ENCODE measurements at places on chromosomes 2 and 18.

GRCh38 chr2:189076572-189076971 is 102.4 kb downstream of the COL3A1 start:
- no peak for DNase-seq

DNA sequence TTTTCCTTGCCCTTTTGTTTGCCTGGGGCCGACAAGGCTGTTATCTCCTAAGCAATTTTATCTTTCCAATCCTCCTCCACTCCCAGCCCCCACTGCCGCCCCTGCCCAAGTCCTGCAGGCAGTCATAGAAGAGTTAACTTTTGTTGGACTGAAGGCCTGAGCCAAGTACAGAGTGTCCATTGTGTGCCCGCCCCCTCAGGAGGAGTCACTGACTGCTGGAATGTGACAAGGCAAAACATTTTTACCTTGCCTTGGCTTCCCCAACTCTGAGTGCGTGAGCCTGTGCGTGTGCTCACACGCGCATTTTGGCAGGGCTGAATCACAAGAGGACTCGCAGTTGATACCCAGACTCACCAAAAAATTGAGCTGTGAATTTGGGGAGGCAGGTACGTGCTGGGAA is 16.2 kb downstream of the SETBP1 start:
- DNase-seq = no peak

- DNase-seq = no peak
Observed at GRCh38 chr18:76233876-76234675, 261.0 kb downstream of the ZNF516 start.

DNA sequence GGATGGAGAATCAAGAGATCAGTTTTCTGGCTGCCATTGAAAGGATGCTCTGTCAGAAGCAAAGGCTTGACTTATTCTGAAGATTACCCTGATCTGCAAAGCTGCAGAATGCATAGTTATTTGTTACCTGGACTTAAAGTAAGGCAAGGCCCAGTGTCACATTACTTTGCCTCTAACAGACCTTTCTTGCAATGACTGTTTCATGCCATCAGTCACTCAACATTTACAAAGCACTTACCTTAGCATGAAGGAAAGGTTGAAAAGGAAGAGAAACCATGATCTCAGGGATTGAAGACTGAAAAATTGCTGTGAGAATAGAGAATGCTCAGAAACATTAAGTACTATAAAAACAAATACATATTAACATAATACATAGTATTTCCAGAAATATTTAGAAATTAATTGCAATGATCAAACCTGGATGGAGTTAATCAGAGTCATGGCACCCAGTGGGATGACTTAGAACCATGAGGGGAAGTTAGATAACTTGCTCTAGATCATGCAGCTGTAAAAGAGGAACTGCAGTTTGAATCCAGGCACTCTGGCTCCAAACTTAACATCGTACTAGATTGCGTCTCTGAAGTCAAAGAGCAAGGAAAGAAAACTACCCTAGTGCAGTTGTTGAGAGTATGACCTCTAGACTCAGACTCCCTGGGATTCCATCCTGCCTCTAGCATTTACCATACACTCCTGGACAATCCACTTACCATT is 26.5 kb upstream of the FAM117B start:
- no peak for DNase-seq

GRCh38 chr2:191087311-191087710 is 63.5 kb downstream of the STAT4 start:
- no peak for DNase-seq

- DNase-seq = no peak
Observed at GRCh38 chr2:232348936-232349335, 29.6 kb upstream of the ALPP start.

DNA sequence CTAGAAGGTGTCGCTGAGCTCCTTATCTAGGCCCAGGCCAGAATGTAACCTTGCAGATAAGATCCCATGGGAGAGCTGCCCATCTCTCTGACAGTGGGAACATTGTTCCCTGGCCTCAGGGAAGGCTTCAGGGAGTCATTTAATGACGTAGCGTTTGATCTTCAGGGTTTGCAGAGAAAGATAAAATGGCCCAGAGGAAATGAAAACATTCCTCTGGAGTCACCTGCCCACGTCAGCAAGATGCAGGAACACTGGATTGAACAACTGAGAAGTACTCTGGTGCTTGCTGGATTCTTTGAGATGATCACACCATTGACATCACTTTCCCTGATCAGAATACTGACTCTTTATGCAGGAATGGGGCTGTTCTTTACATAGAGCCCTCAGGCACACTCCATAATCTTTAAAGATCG is 51.6 kb downstream of the MAPK4 start:
- DNase-seq = no peak

GRCh38 chr18:11729556-11729955 is 40.5 kb downstream of the GNAL start:
- DNase-seq = no peak

DNA sequence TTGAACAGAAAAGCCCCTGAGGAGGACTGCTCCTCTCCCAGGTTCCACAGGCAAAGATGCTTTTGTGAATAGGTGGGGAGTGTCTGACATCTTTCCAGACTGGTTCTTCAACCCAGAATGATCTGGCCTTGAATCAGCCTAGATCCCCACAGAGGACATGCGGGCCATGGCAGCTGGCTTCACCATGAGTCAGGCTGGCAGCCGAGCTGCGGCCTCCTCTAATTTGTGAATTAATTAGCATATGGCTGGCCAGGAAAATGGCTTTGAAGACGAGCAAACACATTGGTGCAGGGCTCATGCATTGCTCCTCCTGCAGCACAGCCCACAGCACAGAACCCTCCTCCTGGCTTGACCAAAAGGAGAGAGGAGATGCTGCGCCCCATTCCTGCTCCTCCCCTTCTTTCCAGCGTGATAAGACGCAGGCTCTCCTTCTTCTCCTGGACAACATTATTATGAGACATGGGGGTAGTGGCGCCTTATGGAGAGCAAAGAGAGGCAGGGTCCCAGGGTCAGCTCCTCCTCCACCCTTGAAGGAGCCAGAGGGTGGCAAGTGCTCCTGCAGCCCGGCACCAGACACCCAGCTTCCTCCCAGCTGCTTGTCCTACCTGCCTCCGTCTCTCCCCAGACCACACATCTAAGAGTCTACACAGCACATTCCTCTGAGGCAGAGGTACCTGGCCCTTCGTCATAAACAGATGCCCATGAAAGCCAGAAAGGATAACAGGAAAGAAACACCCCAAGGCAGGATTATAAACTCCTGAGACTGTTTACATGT is 66.7 kb downstream of the EDAR start:
- no peak for DNase-seq

DNA sequence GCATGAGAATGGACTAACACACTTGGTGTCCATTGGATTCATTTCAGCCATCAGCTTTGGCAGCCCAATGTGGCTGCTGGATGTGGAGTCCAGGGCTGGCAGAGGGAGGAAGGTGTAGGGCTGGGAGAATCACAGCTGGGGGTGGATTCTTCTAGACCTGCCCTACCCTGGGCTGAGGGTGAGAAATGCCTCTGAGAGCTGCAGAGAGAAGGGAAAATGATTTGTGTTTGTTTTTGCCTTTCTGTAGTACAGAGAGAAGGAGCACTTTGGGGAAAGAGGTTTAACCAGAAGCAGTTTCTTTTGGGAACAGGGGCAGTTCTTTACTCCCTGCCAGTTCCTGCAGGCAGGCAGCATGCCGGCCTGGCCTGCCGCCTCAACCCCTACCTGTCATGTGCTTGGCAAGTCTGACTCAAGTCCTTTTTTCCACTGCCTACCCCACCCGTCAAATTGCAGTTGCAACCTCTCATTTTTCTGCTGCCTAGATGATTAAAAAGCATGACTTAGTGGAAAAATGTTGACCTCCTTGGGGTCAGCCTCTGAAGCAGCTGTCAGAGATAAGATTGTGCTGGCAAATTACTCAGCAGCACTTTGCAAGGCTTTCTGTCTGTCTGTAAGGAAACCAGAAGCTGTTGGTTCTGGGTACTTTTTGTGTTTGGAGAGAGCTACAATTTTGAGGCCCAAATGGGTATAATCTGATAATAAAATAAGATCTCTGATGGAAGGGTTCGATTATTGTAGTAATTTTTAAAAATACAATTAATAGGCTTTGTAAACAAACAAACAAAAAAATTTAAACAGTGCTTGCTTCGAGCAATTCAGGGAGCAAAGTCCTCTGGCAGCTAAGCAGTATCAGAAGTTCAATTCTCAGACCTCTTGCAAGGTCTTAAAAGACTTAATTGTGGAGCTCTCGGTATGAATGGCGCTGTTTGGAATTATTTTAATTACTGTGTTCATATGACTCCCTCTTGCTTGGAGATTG is 21.7 kb downstream of the LBH start:
- DNase-seq = no peak

- DNase-seq = no peak
Observed at GRCh38 chr2:166436189-166436588, 57.9 kb downstream of the SCN7A start.

- DNase-seq = no peak
Observed at GRCh38 chr2:229996320-229996719, 72.4 kb downstream of the SLC16A14 start.

DNA sequence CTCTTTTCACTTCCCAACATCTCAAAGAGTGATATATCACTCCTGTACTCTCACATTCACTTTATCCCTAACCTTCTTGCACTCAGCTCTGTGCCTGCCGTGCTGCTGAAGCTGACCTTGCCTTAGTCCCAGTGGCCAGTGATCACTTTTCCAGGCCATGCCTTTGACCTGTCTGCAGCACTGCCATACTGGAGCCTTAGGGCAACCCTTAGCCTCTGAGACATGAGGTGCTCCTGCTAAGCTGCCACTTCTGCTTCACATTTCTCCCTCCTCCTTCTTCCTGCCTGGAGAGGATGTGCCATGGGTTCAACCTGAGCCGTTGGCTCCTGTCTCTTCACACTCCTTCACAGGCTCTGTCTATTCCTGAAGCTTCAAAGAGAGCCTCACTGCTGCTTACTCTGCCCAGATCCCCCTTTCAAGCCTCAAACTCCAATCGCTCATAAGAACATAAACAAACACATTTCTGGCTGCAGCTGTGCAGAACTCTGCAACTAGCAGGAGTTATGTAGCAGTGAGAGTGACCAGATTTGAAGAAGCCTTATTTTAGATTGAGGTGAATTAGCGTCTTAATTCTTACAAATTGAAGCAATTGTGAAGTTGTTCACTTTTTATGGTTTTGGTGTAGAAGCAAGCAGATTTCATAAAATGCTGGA is 716.2 kb upstream of the FANCL start:
- no peak for DNase-seq

DNA sequence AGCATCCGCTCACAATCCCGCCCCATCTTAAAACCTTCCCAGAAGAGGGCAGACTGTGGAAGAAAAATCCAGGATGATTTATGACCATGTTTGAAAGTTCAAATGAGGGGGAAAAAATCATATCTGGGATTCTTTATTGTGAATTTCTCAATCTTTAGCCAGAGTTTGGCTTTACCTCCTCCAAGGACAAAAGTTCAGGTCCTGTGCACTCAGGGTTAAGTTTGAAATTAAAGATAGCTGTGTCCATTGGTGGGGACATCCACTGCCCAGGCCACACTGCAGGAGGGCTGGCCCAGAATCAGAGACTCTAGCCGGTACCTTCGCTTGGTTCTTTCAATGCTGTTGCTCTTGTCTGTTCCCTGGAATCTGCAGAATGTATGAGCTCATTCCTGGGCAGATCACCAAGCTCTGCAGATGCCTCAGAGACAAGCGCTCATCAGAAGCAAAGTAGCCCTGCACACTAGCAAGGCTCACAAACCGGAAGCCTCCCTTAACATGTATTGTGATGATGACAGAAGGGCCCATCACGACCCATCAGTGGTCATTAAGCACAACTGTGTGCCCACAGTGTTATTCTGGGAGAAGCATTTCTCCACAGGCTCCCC is 375.3 kb upstream of the KLHL29 start:
- DNase-seq = no peak

- DNase-seq = no peak
Observed at GRCh38 chr2:42931818-42932195, 139.4 kb upstream of the HAAO start.

DNA sequence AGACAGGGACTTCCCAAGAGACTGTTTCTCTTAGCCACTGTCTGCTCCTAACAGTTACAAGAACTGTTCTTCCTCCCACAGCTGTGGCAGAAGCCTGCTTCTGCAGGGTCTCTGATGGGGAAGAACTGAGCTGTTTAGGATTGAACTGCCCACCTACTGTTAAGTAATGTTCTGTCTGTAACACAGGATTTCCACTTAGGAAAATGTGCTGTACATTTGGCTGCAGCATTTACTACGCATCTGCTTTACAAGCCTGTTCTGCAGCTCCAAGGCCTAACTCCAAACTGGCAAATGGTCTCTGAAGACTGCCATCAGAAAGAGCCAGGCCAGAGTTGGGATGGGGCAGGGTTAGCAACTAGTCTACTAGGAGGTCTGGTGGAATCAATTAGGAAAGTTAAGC is 87.8 kb upstream of the UPP2 start:
- DNase-seq = no peak

DNA sequence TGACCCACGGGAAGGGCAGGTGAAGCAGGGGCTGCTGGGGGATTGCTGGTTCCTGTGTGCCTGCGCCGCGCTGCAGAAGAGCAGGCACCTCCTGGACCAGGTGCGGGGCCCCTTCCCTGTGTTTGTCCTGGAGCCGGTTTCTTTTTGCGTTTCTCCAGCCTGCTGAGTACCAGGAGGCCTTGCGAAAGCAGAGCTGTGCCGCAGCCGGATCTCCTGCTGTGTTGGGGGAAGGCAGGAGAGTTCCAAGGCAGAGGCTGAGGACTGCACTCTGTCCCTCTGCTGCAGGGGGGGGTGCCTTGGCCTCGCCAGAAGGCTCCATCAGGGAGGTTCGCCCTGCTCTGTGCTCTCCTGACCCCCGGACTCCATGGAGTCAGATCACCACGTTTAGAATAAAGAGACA is 2.8 kb downstream of the CAPN10 start:
- DNase-seq = no peak

GRCh38 chr2:99648178-99648844 is 158.5 kb upstream of the REV1 start:
- DNase-seq = no peak

DNA sequence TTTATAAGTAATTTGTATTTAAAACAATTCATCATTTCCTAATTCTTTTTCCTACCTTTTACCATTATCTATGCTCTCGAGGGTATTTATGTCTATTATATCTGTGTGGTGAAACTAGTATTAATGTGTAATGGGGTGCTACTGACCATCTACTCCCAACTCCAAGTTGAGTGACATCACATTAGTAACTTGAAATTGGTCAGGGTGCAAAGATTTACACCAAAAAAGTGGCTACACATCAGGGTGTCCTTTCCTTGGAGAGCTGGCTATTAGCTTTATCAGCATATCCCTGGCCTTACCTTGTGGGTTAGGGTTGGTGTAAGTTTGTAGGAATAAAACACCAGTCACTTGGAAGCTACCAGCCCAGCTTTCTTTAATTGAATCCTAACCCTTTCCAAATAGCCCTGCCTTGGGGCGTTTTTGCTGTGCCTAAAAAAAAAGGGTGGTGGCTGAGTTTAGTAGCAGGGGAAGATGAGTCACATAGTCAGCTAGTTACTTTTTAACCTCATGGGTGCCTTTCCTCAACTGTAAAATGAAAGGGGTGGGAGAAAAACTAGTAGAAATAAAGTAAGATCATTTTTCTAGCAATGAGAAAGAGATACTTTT is 14.0 kb downstream of the ANXA4 start:
- no peak for DNase-seq

- no peak for DNase-seq
Observed at GRCh38 chr2:116489944-116490343, 1324.5 kb upstream of the DDX18 start.

All from activated naive CD4-positive, alpha-beta T cell (primary cell).